ENCODE measurements at places on chromosomes 1 and 21.
A peak's percentile ranks its signal among the peaks of the same experiment; 100 is the strongest.

- no peak for DNase-seq
Measured at GRCh38 chr1:96508233-96508632, 213.4 kb upstream of the PTBP2 start.

DNA sequence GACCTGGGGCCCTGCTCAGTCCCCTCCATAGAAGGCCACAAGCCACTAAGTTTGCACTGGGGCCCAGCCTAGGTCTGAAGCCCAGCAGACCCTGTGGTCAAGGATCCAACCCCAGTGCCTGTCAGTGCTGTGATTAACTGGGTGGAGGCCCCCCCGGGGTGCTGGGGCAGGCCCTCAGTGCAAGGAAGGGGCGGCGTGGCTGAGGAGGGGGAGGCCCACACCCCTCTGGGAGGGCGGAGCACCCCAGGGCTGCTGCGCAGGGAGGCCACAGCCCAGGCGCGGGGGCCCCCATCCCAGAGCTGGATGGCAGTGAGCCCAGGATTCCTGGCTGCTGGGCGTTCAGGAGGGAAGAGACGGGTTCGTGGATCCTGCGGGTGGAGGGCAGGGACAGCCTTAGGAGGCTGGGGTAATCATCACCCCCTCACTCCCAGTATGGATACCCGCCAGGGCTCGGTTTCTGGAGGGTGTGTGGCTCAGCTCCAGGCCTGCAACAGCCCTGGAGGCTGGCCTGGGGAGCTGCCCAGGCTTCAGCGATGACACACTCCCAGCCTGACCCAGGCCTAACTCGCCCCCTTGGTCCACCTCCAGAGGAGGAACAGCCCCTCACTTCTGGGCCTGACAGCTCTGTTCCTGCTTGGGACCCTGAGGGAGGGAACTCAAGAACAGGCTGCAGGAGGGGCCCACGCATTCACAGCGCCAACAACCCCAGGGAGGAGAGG is 890 bp downstream of the GJC2 start:
- no peak for DNase-seq

- DNase-seq = no peak
Measured at GRCh38 chr1:190144650-190145049, 333.0 kb downstream of the BRINP3 start.

- DNase-seq = no peak
Measured at GRCh38 chr1:204602111-204602579, 83.4 kb downstream of the LRRN2 start.

DNA sequence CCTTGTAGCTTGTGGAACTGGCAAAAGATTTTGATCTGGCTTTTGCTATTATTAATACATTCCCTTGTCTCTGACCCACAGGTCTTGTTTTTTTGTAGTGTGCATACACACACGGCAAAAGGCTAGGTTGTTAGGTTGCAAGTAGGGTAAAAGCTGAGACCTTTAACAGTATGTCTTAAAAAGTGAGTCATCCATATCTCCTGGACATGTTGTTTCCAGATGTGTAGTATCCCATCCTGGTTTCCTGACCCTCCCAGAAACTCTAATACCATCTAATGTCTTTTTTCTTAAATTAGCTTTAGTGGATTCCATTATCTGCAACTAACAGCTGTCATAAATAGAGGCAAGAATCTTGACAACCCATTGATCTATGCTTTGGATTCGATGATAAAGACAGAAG is 14.7 kb downstream of the OVGP1 start:
- DNase-seq = no peak

- DNase-seq = no peak
Measured at GRCh38 chr1:237953238-237953637, 62.5 kb upstream of the ZP4 start.

DNA sequence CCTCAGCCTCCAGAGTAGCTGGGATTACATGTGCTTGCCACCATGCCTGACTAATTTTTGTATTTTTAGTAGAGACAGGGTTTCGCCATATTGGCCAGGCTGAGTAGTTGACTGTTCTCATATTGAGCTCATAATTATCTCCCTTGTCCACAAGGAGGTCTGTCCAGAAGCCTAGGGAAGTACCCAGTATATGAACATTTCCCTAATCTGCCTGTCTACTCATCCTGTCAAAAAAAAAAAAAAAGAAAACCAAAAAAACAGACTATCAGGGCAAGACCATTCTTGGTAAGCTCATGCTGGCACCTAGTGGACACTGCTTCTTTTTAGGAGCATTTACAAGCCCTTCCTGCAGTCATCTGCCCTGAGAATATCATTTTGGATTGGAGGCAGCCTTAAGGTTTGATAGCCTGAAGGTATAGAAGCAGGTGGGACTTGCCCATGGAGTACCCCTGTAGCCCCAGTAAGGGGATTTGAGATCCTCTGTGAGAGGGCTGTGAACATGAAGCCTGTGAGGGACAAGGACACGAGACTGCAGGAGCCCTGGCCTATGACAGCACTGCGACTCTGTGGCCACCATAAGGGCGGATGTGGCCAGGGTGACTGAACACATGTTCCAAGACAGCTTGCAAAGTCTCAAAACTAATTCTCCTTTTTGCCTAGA is 10.8 kb upstream of the DUSP12 start:
- peak; percentile 15 for DNase-seq

GRCh38 chr1:2583871-2584351 is 2.7 kb upstream of the PRXL2B start:
- peak; percentile 51 for DNase-seq

DNA sequence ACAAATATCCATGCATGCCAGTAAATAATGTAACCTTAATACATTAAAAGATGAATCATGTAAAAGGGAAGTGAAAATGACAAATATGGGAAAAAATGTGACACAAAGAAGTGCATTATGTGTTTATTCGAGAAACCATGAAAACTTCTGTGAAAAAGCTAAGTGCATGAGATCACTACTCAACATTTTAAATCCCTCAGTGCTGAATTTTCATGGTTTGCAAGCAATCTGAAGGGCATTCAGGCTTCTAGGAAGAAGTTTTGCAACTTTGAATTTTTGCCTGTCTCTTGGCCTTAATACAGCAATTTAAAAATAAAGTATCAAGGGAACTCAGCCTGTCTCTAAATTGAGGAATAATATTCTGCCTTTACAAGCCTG is 78.2 kb downstream of the MAP3K7CL start:
- DNase-seq = no peak

- no peak for DNase-seq
Measured at GRCh38 chr1:19504796-19505692, 19.7 kb upstream of the CAPZB start.

GRCh38 chr1:28591708-28592320 is at the start of gene RAB42:
Gene RAB42, plus strand, starts transcription at chr1:28592265. Its CDS starts 247 bp downstream, at chr1:28592512.
- no peak for DNase-seq

- DNase-seq = no peak
Measured at GRCh38 chr1:73327998-73328397, 870.0 kb downstream of the LRRIQ3 start.

DNA sequence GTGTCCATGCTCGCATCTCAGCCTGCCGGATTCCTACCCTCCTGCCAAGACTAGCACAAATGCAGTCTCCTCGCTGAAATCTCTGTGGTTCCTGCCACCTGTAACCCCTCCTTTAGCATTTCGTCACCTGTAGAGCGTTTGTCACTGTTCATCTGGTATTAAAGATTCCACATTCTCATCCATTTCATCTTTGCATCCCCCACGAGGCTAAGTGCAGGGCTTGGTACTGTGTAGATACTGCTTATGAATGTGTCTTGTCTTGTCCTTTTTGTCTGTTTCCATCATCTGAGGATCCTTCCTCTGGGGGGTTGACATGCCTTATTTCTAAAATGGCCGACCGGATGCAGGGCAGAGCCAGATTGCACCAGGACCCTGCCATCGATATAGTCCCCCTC is 53.7 kb upstream of the DNAJC6 start:
- DNase-seq = no peak

DNA sequence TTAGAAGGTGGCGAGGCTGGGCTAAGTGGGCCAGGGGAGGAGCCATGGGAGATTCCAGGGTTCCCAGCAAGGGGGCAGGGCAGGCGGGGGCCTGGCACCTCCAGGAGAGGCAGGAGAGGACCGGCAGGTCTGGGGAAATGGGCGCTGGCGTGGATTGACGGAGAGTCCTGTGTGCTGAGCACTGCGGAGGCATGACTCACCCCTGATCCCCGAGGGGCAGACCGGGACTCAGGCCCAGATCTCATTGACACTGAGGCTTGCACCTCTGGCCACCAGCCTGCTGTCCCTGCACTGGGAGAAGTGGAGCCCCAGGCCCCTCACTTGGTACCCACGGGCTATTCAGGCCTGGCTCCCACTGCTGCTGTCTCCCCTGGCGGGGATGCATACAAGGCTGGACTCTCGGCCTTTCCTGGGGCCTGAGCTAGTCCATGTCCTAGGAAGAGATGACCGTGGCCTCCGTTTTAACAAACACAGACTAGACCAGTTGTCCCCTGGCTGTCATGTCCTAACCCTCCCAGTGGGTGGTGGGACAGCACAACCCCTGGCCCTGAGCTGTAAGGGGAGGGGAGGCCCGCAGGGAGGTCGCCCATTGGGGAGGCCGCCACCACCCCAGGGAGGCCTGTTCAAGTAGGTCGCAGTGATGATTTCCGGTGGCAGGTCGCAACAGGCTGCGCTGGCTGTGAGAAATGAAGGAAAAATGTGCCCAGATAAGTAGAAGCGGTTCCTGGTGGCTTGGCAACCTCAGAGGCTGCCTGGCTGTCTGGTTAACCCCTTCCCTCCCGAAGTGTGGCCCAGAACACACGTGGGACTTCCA is 39.7 kb downstream of the RIPK4 start:
- DNase-seq = no peak

- DNase-seq = no peak
Measured at GRCh38 chr1:40583980-40584379, 52.5 kb downstream of the ZNF684 start.

DNA sequence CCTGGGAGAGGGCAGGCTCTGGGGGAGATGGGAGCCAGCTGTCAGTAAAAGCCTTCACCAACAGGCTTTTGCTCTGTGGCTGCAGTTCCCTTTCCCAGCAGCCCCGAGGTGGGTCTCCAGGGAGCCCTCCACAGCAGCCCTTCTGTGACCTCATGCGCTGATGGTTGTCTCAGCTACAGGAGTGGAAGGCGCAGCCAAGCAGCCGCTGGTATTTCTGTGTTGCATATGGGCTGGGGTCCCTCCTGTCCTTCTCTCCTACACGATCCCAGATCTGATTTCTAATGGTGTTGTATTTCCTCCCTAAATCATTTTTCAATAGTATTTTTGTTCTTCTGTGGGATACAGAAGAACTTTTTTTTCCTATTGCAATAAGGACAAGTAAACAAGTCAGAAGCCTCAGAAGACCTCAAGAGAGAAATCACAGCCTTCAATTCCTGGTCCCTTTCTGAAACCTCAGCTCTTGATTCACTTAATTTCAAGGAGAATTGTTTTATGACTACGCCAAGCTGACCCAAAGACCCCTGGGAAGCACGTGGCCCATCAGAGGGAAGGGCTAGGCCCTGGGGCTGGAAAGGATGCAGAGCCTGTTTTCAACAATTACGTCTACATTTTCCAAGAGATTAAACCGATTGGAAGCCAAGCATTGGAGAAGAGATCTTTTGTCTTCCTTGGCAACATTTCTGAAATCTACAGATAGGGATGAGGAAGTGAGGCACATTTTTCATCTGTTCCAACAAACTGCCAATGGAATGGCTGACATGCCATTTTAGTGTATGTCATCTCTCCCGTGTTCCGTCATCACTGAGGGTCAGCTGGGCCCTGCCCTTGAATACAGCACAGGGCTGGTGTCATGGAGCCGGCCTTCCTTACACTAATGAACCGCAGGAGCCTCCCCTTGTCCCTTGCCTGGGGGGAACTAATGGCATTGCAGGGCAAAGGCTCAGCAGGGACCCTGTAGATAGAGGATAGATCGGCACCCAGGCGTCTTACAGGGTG is 42.0 kb upstream of the SCCPDH start:
- DNase-seq = no peak

DNA sequence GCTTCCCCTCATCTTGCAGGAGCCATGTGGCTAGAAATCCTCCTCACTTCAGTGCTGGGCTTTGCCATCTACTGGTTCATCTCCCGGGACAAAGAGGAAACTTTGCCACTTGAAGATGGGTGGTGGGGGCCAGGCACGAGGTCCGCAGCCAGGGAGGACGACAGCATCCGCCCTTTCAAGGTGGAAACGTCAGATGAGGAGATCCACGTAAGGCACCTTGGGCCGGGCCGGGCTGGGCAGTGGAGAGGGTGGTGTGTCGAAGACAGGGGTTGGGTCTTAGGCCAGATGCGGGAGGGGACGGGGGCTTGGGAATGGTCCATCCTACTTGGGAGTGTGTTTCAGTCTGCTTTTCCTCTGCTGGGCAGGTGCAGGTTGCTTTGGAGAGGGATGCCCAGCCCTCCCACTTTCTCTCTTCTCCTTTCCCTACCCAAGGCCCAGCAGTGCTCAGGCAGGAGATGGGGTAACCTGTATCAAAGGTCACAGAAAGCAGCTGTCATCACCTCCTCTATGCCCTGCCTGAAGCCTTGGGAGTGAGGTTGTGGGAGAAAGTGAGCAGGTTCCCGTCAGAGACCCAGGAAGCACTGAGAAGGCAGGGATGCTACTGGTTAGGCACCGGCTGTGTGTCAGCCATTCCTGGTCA is 18.9 kb downstream of the EPHX1 start:
- no peak for DNase-seq

- no peak for DNase-seq
Measured at GRCh38 chr1:36934061-36934460, 100.3 kb downstream of the GRIK3 start.

DNA sequence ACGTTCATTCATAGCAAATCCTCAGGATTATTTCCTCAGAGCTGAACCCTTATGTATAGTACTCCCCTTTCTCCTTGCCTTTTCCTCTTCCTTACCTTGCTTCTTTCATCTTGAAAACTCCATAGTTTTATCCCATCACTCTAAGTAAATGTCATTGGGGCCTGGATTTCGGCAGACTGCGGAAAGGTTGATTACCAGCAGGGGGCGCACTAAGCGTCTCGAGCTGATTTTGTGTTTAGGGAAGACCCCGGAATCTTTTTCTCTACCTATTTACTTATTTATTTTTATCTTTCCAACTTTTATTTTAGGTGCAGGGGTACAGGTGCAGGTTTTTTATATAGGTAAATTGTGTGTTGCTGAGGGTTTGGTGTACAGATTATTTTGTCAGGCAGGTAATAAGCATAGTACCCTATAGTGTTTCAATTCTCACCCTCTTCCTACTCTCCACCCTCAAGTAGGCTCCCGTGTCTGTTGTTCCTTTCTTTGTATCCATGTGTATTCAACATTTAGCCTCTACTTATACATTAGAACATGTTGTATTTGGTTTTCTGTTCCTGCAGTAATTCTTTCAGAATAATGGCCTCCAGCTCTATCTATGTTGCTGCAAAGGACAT is 11.4 kb upstream of the MTARC1 start:
- no peak for DNase-seq

DNA sequence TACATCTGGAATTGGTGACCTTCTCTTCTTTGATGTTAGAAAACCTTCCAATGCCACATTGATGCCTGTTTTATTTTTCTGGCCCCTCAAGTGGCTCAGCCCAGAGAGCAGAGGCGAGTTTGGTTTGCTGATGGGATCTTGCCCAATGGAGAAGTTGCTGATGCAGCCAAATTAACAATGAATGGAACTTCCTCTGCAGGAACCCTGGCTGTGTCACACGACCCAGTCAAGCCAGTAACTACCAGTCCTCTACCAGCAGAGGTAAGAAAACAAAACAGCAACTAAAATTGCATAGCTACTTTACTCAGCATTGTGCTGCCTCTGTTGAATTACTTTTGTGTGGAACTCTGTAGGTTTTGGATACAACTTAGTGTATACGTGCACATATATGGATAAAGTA is 97.6 kb downstream of the CC2D1B start:
- no peak for DNase-seq

- DNase-seq = no peak
Measured at GRCh38 chr1:192521734-192522133, 53.8 kb upstream of the RGS1 start.

- no peak for DNase-seq
Measured at GRCh38 chr1:165886983-165887382, 59.6 kb downstream of the UCK2 start.

Measured in effector CD4-positive, alpha-beta T cell (primary cell).